HTR-8/SVneo (cell line): ENCODE measurements at places on chromosomes 6 and 20.

DNA sequence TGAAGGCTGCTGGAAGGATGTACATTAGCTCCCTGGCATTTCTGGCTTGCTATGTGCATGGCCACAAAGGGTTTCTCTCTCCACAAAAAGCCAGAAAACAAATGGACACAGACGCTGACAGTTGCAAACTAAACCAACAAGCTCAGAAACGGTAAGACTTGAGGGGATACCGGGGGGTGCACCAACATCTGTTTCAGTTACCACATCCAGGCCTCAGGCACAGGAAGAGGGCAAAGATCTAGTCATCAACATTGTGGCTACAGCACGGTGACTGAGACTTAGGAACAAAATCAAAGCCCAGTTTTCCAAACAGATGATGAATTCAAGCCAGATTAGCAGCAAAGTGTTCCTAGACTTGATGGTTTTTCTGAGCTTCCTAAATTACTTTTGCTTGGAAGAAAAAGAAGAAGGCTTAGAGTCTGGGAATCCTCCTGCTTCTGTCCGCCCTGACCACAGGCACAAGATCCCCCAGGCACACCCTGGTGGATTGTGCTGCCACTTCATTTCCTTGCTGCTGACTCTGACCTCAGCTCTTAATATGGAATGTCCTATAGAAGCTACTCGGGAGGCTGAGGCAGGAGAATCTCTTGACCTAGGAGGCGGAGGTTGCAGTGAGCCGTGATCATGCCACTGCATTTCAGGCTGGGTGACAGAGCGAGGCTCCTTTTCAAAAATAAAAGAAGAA lies 54.2 kb upstream of the ADGRF1 start:
- DNase-seq: no peak

DNA sequence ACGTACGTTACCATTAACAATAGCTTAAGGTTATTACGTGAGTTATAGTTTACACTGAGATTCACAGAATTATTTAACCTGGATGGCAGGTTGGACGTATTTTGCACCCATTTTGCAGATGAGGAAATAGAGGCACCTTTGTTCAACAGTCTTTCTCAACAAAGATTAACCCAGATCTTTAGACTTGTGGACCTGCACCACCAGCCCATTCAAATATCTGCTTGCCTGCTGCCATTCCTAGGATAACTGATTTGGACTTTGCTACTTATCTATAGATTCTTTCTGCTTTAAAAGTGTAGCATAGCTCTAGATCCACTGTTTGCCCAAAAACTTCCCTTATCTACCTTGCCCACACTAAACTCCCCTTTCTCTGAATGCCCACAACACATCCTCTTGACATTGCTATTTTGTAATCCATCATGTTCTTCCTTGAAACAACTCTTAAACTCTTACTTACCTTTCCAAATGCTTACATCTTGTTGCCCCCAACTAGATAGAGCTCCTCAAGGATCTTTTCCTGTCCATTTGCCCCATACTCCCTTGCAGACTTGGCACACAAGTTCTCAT lies 56.4 kb upstream of the TNFAIP3 start:
- DNase-seq: no peak

DNA sequence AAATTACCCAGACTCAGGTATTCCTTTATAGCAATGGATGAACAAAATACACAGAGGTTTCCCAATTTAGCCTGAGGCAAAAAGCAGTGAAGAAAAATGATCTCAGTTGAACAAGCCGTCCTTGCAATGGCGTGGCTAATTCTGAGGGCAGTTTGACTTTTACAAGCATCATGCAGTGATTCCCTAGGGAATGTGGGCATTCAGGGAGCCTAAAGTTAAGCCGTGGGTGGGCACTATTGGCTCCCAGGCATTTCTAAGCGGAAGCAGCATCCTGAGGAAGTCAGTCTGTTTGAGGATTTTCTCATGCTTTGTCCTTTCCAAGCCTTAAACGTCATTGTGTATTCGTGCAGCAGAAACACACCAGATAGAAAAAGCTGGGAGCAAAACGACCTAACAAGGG lies 133.9 kb downstream of the MYLK4 start:
- DNase-seq: no peak

- no peak for DNase-seq
Observed at GRCh38 chr6:149445095-149445466, 39.7 kb downstream of the ZC3H12D start.

- no peak for DNase-seq
Observed at GRCh38 chr20:47027042-47027441, 132.4 kb downstream of the EYA2 start.

DNA sequence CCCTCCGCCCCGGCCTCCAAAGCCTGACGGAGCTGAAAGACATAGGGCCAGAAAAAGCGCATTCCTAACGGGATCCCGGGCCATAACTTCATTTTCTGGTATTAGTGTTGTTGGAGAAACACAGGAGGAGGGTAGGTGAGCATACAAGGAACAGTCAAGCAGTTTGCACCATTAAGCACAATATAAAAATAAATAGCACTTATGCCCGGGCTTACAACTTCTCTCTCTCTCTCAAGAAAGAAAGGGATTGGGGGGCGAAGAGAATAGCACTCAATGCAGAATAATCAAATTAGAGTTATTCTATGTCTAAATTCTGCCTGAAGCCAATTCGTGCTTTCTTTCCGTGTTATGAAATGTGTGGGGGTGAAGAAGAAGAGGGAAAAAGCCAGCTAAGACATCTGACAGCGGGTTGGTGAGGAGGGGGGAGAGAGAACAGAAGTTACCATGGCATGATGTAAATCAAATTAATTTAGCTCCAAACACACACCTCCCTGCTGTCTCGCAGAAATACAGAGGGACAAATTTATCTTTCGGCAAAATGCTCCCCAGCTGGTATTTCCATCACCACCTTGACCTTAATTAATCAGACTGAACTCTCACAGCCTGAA lies 508 bp upstream of the METTL24 start:
- no peak for DNase-seq

GRCh38 chr20:41696428-41696827 lies 78.3 kb upstream of the CHD6 start:
- no peak for DNase-seq

DNA sequence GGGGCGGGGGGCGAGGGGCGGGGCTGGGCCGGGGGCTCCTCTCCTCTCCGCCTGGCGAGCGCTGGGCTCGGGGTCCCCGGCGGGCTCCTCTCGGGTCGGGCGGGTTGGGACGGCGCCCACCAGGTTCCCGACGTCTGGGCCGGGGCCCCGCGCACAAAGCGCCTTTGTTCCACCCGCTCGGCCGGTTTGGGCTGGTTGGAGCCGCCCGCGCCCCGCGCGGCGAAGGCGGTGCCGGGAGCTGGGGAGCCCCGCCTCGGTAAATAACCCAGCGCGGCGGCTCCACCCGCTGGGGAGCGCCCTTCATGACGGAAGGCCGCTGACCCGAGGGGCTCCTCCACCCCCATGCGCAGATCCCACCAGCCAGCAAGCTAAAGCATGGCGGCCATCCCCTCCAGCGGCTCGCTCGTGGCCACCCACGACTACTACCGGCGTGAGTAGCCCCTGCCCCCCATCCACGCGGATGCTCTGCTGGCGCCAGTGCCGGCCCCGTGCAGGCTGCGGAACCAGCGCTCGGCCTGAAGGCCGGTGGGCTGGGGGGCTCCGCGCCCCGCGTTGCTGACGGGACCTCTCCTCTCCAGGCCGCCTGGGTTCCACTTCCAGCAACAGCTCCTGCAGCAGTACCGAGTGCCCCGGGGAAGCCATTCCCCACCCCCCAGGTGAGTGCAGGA lies 503 bp downstream of the PPDPF start:
- no peak for DNase-seq

GRCh38 chr6:27892649-27893058 lies 19.5 kb downstream of the OR2B2 start:
- DNase-seq: no peak

DNA sequence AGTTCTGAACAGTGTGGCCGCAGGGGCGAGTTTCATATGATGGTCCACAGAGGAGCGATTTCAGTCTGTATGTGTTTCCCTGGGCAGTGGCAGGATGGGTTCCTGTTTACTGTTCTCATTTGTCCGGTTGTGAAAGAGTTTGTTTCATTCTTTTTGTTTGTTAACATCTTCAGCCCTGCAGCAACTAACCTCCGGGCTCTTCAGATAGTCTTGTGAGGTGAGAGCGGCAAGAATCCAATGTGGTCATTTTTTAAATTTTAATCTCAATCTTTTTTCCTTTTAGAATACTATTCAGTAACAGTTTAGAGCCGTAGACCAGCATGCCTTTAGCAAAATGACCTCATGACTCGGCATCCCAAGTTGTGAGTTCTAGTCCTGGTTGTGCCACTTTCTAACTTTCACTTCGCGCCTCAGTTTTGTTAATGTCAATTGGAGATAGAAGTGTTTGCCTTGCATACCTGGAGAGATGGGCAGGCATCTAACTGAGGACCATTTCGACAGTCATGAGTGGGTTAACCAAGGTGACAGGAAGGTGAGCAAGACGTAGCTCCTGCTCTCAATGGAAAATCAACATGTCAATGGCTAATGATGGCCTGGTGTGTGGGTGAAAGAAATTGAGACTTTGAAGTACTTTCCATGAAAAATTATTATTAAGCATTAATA lies 38.5 kb upstream of the PXDC1 start:
- no peak for DNase-seq

- DNase-seq: no peak
Observed at GRCh38 chr6:106187424-106187982, 101.4 kb downstream of the PRDM1 start.

- no peak for DNase-seq
Observed at GRCh38 chr20:50690650-50691572, at the start of gene RIPOR3. Gene RIPOR3, minus strand, starts transcription at chr20:50691542. Its CDS starts 414 bp downstream, at chr20:50691128.

DNA sequence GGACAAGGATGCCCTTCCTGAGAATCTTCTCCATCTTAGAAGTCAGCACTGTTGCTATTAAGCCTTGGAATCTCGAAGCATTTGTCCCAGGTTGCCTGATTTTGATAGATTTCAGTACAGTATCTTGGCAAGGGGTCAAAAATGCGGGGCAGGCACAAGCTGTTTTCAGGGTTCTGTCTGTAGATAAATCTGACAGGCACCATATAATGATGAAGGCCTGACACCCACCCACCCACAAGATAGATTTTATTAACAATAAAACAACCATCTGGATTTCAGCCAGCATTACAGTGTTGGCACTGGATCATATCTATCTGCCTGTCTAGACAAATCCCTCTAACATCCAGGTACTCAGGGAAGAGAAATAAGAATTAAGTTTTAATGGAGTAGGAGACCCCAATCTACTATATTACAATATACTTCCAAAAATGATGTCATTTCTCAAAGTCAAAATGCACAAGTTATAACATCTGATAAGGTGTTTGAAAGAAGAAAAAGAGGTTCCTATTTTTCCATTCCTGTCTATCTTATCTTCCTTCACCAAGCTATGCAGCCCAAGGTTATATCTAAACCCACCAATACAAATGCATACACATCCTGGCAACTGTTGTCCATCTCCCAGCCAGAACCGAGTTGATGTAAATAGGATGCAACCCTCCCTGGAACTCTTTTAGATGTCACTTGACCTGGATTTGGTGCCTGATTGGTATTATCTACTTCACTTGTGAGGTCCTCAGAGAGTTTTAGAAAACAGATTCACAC lies 10.7 kb downstream of the NEDD9 start:
- no peak for DNase-seq

GRCh38 chr20:36064658-36065426 lies 89.7 kb upstream of the EPB41L1 start:
- peak; percentile 93 for DNase-seq

GRCh38 chr6:122918714-122919113 lies 77.3 kb upstream of the CLVS2 start:
- no peak for DNase-seq

DNA sequence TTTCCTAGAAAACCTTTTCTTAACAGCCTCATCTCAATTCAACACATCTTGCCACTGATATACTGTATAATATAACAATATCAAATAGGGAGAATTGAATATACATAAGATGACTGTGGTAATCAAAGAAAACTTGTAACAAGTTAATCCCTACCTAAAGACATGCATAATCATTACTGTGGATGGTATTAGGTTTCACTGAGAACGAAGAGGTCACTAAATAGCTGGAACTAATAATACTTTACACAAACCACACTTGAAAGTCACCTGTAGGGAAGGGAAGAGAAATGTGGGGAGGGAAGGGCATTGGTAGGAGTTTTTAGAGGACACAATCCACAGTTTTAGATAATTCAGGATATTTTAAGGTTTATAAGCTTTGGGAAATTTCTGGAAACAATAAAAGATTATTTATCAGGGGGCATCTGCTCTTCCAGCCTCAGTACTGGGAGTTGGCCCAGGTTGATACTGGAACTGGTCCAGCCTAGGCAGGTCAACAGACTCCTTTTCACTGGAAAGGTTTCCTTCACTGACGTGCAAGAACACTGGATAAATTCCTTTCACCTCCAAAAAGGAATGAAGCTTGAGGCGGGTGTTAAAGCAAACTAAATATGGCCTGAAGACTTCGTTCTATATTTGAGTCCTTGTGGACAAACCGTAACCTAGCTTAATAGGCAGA lies 44.0 kb downstream of the MAP7 start:
- no peak for DNase-seq

DNA sequence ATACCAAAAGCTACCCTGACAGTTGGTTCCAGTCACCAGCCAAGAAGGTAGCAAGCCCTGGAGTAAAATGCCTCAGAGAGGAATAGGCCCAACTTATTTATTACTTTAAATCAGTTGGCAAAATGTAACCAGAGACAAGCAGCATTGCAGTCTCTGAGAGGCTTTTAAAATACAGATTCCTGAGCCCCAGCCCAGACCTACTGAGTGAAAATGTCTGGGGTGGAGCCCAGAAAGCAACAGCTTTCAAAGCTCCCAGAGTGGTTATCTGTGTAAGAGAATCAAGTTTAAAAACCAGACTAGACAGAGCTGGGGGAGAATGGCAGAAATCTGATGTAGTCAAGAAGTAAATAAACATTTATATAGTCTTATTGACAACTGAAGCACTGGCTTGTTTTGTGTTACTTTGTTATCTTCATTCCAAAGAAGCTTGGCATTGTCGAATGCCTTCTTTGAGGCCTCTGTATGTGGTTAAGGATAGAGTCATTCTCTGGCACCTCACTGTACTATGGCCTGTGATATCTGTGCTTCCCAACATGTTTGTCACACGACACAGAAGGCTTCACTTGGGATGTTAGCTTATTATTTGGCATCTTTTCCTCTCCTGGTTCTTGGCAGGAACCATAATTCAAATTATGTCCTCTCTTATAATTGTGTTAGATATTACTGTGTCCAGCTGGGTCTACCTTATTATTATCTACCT lies 313.5 kb downstream of the SLC35F1 start:
- no peak for DNase-seq

DNA sequence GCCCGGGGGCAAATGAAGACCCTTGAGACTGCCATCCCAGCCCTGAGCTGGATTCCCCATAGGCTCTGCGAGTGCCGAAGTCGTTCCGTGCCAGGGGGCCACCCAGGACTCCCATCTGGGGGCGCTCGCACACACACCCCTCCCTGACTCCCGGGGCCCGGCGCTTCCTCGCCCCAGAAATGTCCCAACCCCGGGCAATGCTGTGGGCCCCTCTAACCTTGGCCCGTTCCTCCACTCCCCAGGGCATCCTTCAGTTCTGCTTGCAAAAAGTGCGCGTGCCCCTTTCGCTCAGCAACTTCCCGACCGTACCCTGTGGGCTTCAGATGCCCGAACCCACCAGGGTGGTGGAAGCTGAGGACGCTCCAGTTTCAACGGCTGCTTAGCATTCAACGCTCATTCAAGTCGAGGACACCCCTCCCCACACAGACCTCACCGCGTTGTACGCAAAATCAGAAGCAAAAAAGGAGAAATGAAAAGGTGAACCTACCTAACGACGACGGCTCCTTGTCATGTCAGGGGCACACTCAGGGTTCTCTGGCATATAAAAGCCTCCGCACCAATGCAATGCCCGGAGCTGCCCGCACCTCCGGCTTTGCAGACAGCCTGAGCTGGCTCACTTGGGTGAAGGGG lies 25.3 kb downstream of the RIPOR2 start:
- no peak for DNase-seq
